ENCODE measurements at places on chromosomes 1 and 21. TPM values are rescaled to one million over a fixed set of nuclear protein-coding genes. Genes with fewer than 3 reads are reported as not detected.

GRCh38 chr1:39266269-39266668 is 61.8 kb downstream of the MACF1 start:
- no peak for DNase-seq

GRCh38 chr21:26106562-26106961 is 64.0 kb downstream of the APP start:
- DNase-seq: no peak

GRCh38 chr1:26361605-26362122 is 7.7 kb upstream of the CRYBG2 start:
- no peak for DNase-seq

DNA sequence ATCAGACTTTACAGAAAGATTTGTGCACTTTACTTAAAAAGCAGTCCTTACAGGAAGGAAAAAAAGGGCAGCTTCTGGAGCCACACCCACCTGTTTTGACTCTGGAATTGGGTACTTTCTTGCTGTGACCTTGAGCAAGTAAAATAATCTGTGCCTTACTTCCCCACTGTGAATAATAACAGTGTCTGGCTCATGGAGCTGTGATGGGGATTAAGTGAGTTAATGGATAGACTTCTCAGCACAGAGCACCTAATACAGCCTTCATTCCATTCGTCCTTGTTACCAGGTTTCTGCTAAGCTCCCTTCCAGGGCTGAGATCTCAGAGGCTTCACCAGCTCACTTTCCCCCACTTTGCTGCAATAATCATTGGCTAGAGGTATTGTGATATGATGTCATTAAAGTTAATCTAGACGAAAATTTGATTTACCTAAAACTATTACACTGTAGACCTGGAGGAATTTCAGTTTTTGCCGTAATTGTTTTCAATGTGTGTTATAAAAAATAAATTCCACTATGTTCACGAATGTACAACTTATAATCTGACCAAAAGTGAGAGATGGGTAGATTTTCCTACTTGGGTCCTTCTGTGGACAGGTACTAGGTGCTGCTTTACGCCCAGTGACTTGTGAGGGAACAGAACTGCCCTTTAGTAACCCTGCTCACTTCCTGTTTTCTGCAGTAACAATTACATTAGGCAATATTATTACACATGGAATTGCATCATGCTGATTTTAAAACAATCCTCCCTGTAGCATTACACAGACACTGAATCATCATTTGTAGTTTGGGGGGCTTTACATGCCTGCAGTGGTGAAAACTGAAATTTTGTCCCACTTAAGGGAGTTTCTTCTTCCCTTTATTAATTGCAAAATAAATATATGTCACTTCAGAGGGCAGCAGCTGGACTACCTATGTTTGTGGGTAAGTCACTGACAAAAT is 19.7 kb upstream of the ABCG1 start:
- DNase-seq: no peak

DNA sequence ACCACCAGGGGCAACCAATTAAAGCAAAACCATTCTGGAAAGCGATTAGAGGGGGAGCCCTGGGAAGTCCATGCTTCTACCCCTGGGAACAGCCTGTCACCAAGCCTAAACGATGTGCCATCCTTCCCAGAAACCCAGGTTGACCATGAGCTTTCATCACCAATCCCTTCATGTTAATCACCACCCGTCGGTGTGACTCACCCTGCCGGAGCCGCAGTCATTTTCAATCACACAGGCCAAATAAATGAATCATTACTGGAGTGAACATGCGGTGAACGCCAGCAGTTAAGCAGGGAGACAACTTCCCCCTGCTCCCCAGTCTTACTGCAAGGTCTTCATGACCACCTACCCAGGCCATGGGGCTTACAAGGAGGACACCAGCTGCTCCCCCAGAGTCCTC is 308.8 kb downstream of the AJAP1 start:
- DNase-seq: no peak

- no peak for DNase-seq
These were observed 51.5 kb downstream of the SLC66A1 start for GRCh38 chr1:19363536-19364152.

DNA sequence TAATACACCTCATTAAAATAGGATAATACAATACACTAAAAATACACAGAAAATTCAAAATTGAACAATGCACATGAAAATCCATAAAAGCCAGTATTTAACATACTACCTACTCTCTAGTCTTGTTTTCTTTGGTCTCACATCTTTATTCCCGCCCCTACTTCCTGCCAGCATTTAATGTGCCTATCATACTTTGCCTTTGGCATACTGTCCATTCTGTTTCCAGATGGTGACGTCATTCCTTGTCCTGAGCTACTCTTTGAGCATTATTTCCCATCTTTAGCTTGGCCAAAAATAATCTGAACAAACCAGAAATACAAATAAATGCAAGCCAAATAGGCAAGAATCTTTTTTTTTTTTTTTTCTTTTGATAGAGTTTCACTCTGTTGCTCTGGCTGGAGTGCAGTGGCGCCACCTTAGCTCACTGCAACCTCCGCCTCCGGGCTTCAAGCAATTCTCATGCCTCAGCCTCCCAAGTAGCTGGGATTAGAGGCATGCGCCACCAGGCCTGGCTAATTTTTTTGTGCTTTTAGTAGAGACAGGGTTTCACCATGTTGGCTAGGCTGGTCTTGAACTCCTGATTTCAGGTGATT is 4.4 kb downstream of the HFM1 start:
- no peak for DNase-seq

GRCh38 chr1:19344372-19344810 is 32.3 kb downstream of the SLC66A1 start:
- peak; percentile 71 for DNase-seq

- DNase-seq: no peak
These were observed 38.2 kb downstream of the BCL9 start for GRCh38 chr1:147579532-147579931.

DNA sequence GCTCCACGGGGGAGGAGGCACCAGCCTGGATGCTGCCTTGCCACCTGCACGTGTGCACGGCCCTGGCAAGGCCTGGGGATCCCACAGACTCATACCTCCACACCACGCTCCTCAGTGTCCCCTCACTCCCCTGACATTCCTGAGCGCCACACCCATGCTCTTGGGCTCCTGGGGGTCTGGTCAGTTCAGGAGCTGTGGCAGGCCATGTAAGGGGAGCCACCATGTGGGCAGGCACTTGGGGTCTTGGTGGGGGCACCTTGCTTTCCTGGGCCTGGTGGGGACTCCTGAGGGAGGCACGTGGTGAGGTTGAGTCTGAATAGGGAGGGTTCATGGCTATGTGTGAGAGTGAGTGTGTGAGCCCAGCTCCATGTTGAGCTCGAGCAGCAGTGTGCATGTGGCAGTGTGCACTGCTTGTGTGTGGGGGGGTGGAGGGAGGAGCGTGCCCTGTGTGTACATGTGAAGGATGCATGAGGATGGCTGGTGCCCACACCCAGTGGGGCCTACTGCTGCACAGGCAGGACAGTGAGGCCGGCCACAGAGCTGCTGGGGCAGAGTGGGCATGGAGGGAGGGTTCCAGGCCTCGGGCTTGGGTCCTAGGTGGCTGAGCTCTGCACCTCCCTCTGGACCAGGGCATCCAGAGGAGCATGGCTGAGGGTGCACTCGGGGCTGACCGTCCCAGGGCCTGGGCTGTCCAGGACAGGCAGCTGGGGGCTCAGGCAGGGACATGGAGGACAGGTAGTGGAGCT is 1.6 kb downstream of the GJC2 start:
- DNase-seq: peak; percentile 31

GRCh38 chr1:203172184-203173010 is 3.2 kb downstream of the MYBPH start:
- DNase-seq: peak; percentile 65

- DNase-seq: no peak
These were observed 385.5 kb downstream of the SIPA1L2 start for GRCh38 chr1:232244426-232244825.

DNA sequence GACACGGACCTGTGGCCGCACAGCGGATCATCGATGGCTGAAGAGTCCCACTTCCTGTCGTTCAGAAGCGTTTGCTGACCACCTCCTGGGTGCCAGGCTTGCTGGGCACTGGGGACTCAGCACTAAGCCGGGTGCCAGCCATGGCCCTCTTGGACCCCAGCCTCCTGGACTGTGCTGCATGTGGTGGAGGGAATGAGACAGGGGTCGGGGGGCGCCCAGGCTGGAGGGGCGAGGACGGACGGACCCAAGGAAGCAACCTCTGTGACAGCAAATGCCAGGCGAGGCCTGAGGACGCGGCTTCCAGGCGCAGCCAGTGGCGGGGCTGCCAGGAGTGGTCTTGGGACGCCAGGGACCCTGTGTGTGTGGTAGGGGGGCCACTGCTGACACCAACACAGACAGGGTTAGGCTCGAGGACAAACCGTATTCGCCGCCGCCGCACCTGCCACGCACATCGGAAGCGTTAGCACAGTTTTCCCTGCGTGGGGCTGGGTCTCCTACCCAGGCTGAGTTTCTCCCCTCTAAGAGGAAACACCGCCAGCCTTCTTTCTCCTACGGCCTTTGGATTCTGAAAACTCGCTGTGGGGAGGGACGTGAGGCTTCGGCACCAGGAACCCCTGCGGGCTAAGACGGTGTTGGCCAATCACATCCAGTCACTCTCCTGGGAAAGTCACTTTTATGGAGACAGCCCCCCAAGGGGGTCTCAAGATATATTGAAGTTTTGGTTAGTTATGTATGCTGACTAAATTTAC is 3.1 kb upstream of the MXRA8 start:
- no peak for DNase-seq

GRCh38 chr1:238052496-238053266 is 162.0 kb upstream of the ZP4 start:
- no peak for DNase-seq

- no peak for DNase-seq
These were observed 206.4 kb downstream of the PLD5 start for GRCh38 chr1:242318140-242318539.

- no peak for DNase-seq
These were observed 102.6 kb upstream of the PPP2R5A start for GRCh38 chr1:212182579-212182978.

GRCh38 chr1:112788054-112788453 is 72.9 kb upstream of the PPM1J start:
- DNase-seq: no peak

DNA sequence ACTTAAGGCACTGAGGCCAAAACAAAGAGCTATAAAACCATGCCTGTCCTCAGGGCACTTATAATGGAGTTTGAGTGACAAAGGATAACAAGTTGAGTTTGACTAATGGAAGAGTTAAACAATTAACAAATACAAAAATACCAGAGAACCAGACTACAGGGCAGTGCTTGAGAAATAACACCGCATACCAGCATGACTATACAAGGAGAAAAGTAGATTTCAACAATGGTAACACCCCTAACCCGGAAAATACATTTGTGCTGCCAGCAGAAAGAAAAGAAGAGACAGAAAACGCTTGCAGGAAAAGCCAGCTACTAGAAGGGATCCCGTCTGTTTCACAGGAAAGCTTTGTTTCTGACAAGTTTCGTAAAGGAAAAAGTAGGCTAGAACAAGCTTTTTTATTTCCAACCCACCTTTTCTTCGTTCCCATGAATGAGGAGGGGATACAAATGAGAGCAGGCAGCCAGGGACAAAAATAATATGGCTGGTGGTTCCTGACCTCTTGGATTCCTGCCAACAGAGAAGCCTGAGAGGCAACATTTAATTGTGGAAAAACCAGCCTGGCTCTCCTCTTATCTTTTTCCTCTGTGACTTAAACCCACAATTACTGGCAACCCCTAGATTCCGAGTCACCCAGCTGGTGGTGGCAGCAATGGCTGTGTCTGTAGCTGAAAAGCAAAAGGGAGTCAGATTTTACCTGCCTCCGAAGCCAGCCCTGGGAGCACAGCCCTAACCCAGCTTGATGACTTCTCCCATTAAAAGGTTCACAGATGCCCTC is 56.5 kb downstream of the WLS start:
- DNase-seq: no peak

- no peak for DNase-seq
These were observed 11.4 kb upstream of the OLIG1 start for GRCh38 chr21:33058527-33058926.

- no peak for DNase-seq
These were observed 51.3 kb upstream of the TSPAN2 start for GRCh38 chr1:115140442-115141144.

DNA sequence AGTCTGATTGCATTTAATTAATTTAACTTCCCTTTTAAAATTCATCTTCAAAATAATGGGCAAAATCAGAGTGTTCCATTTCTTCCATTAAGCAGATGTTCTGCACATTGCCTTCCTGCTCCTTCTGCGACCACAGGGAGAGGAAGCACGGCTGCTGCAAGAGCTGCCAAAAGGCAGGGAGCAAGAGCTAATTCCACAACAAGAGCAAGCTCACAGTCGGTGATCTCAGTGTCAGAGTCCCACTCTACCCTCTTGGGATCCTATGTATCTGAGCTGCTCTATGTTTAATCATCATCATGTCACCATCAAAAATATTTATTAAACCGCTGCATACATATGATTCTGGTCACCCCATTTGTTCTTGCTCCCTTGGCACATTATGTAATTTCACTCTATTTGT is 255.3 kb upstream of the CAMK1G start:
- DNase-seq: no peak

GRCh38 chr1:51867479-51868232 is 10.9 kb downstream of the NRDC start:
- no peak for DNase-seq

DNA sequence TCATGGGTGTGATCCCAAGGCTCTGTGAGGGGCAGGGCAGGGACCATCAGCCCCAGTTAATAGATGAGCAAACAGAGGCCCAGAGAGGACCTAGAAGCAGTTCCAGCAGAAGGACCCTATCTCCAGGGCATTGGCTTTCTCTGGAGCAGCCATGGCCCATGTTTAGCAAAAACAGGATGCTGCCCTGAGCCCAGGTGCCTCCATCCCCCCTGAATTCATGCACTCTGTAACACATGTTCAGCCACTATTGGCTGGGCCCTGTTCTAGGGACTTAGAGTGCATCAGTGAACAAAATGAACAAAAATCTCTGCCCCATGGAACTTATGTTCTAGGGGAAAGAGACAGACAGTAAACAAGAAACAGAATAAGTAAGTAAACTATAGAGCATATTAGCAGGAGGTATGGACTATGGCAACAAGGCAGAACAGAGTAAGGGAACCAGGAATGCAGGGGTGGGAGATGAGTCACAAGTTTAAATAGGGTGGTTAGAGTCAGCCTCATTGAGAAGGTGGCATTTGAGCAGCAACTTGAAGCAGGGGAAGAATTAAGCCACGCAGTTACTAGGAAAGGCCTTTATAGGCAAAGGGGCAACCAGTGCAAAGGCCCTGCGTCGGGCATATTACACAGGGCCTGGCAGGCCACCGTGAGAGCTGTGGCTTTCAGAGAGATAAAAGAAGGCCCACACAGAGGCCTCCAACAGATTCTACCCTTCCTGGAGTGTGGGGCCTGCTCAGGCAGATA is 185.9 kb upstream of the EDN2 start:
- DNase-seq: no peak

DPT gene
- total RNA-seq: not detected

GBP7 gene
- total RNA-seq: 0.11 TPM

OR10Z1 gene
- total RNA-seq: not detected

DIO1 gene
- total RNA-seq: not detected

LIPI gene
- not detected for total RNA-seq
